ENCODE measurements at places on chromosomes 13 and 19. TPM values are rescaled to one million over a fixed set of nuclear protein-coding genes. Genes with fewer than 3 reads are reported as not detected.

- H3K4me1 ChIP-seq = peaks cover 7% of the 10 kb centered on the region
- H3K27me3 ChIP-seq = no peaks in the 10 kb centered on the region
- no peak overlapping the region for H3K27ac ChIP-seq
- H3K36me3 ChIP-seq = no peaks in the 10 kb centered on the region
- no peak for DNase-seq
Measured at GRCh38 chr13:31227870-31228269, 28.1 kb downstream of the B3GLCT start.

DNA sequence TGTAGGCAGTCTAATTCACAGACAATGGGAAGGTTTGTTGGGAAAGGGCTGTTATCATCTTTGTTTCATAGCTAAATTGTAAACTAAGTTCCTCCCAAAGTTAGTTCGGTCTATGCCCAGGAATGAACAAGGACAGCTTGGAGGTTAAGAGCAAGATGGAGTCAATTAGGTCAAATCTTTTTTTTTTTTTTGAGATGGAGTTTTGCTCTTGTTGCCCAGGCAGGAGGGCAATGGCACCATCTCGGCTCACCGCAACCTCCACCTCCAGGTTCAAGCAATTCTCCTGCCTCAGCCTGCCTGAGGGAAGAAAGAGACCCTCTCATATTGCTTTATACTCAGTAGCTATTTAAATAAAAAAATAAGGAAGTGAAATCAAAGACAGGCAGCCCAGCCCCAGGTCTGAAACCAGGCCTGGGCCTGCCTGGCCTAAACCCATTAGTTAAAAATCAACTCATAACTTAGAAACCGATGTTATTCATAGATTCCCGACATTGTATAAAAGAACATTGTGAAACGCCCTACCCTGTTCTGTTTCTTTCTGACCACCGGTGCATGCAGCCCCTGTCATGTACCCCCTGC lies 297.4 kb upstream of the SGCG start:
- no peaks in the 10 kb centered on the region for H3K27me3 ChIP-seq
- H3K36me3 ChIP-seq = no peaks in the 10 kb centered on the region

DNA sequence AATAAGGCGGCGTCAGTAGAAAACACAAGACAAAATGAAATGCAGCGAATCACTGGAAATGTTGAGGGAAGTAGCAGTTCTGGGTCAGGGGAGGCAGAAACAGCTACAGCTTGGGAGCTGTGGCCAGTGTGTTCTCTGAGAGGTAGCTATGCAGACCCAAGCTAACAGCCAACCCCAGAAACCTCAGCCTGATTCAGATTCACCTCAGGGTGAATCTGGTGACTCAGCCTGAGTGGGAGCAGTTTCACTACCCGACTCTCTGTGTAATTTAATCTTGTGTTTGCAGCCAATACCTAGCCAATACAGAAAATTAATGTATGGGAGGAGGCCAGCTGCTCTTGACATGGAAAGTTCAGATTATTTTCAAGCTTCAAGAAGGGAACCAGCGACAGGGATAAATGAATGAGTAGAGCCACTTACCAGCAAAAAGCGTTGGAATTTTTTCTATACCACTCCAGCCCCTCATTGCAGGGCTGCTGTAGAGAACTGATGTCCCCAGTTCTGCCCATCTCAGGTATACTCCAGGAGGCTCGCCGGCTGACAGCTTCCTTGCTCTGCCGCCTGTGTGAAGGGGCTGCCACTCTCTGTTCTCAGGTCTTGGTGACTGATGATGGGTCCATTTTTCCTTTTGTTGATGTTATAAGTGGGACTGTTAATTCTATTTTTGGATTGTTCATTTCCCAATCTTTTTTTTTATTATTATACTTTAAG lies 8.9 kb downstream of the IGFL3 start:
- peaks cover 5% of the 10 kb centered on the region for H3K4me1 ChIP-seq
- no peak overlapping the region for H3K4me3 ChIP-seq
- H3K36me3 ChIP-seq = no peaks in the 10 kb centered on the region
- no peak overlapping the region for H3K27ac ChIP-seq

DNA sequence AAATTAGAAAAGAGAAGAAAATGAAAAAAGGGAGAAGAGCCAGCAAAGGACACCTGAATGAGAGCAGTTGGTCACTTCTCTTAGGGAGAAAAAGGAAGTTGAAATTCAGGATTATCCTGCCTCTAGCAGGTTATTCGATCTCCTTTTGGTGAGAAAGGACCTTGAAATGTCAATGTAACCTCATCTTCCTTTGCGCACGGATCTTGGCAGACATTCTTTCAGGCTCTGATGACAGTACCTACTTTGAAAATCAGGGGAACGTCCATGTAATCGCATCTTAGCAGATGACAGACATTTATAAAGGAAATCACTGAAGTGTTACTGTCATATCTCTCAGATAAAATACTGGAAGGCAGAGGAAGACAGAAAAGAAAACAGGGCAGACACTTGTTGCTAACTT lies 36.7 kb downstream of the FRY start:
- no peak for DNase-seq
- H3K36me3 ChIP-seq = no peaks in the 10 kb centered on the region
- no peaks in the 10 kb centered on the region for H3K27me3 ChIP-seq
- no peak overlapping the region for H3K4me3 ChIP-seq

DNA sequence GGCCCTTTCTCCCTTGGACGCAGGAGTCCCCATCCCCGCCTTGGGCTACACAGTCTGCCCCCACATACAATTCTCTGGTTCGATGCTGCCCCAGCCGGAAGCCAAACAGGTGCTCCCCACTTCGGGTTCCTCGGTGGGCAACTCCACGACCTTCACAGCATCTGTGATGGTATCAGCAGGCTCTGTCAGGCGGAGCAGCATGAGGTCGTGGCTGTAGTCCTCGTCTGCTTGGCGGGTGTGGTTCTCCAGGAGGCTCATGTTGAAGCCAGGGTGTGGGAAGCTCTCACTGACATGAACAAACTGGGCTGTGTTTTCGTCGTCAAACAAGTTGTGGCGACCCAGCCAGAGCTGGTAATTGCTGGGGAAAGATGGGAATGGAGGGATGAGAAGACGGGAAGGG lies 3.5 kb downstream of the KLK1 start:
- H3K27me3 ChIP-seq = peaks cover 76% of the 10 kb centered on the region
- no peaks in the 10 kb centered on the region for H3K4me1 ChIP-seq
- H3K4me3 ChIP-seq = no peak overlapping the region
- H3K36me3 ChIP-seq = no peaks in the 10 kb centered on the region

- H3K4me1 ChIP-seq = peaks cover 6% of the 10 kb centered on the region
- H3K27me3 ChIP-seq = no peaks in the 10 kb centered on the region
- no peak for DNase-seq
- no peak overlapping the region for H3K27ac ChIP-seq
- H3K36me3 ChIP-seq = no peaks in the 10 kb centered on the region
Measured at GRCh38 chr19:48113190-48113917, 2.7 kb upstream of the PLA2G4C start.

Gene ZNF254
- polyA plus RNA-seq = 16.0 TPM

Gene SIGLEC10
- 0.55 TPM for polyA plus RNA-seq

Gene CD37
- 17.9 TPM for polyA plus RNA-seq

Gene DLEU7
- not detected for polyA plus RNA-seq

Gene ZIC5
- 0.22 TPM for polyA plus RNA-seq

Gene IGFL1
- polyA plus RNA-seq = not detected

Measured in cardiac muscle cell (in vitro differentiated cells and primary cell).